ENCODE measurements at places on chromosomes 2 and 18. TPM values are rescaled to one million over a fixed set of nuclear protein-coding genes. Genes with fewer than 3 reads are reported as not detected.

Gene ACAA2
- 12.0 TPM for polyA plus RNA-seq

Gene RAX
- not detected for polyA plus RNA-seq

Gene FLACC1
- 1.1 TPM for polyA plus RNA-seq

Gene SERPINB5
- polyA plus RNA-seq, result not detected

Gene EGR4
- 0.99 TPM for polyA plus RNA-seq

Measured in Purkinje cell (primary cell).